Hepatic stellate cell (primary cell): ENCODE measurements at places on chromosomes 4 and X.

DNA sequence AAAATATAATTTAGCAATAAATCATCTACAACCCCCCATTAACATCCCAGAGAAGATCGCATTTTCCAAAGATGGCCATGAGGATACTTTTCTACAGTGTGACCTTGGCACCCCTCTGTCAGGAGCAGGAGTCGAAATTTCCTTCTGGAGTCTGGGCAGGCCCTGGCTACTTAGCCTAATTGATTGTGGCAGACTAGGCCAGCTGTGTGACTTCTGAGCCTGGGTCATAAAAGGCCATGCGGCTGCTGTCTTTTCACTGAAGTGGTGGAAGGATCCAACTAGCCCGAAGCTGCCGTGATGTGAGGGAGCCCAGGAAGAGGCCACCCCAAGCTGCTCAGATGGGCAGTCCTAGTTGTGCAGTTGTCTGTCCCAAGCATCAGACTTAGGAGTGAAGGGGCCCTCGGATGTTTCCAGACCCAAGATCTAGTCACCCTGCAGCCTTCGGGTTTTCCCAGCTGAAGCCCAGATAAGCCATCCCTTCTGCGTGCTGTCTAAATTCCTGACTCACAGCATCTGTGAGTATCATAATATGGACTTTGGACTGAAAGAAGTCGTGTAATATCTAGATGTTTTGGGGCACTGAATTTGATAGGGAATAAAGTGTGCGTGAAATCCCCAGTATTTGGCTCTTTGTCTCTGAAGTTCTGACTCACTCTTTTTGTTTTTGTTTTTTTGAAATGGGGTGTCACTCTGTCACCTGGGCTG, 21.0 kb downstream of the PDK3 start:
- DNase-seq = no peak

DNA sequence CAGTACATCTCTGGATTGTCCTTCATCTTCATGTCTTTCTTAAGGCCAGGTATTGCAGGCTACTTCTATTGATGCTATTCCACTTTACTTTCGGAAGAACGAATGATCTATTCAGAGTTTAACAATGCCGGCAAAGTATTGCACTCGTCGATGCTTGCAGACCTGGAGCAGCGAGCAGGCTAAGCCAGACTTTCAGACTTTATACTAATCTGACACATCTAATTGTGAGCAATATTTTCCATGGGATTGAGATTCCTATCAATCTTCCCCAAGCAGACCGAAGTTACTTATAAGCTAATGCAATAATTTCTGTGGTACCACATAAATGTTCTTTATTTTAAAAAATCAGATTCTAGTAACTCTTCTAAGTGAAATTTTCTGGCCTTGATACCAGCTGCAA, 1.6 kb downstream of the EMCN start:
- DNase-seq = no peak

DNA sequence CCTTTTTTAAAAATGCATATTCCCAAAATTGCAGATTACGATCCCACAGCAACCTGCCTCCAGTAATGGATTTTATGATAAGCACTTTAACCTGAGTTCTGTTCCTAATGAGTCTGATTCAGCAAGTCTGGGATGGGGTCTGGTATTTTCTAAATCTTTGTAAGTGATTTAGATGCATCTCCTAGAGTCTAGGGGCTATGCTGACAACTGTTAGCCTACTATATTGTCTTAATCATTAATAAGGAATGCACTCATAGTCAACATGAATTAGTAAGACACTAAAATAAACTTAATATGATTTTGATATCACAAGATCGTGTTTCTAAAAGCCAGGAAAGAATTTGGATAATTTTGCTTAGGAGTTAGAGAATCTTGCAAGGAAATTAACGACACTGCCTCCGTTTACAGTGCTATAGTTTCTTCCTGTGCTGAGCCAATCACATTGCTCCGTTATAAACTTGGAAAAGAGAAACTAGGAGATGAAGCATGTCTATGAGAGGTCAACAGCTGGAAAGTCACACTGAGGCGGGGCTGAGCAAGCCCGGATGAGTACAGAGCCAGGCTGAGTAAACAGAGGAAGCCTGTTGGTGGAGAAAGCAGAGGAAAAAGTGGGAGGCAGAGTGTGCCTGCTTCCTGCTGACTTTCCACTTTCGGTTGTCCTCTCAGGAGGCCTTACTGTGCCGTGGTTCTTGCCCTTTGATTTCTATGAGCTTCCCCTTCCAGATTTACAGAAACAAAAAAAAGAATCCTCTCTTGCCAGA, 5.4 kb downstream of the SCARB2 start:
- DNase-seq = peak; percentile 68

- DNase-seq = no peak
These were observed 175.9 kb downstream of the SLC39A8 start for GRCh38 chr4:102169345-102169744.

- DNase-seq = no peak
These were observed 242.3 kb downstream of the RPA4 start for GRCh38 chrX:97126020-97126419.
